ENCODE measurements at places on chromosomes 4 and X.
A peak's percentile ranks its signal among the peaks of the same experiment; 100 is the strongest.

DNA sequence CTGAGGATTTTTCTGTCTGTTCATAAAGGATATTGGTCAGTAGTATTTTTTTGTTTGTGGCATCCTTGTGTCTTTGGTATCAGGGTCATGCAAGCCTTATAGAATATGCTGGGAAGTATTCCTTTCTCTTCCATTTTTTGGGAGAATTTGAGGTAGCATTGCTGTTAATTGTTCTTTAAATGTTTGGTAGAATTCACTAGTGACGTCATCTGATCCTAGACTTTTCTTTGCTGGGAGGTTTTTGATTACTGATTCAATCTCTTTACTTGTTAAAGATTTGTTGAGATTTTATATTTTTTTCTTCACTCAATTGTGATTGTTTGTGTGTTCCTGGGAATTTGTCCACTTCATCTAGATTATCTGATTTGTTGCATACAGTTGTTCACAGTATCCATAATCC lies 234.4 kb upstream of the ATP6AP2 start:
- no peak for DNase-seq

GRCh38 chr4:40046311-40046980 lies 10.2 kb upstream of the N4BP2 start:
- DNase-seq = no peak

GRCh38 chr4:10526429-10527222 lies 69.4 kb upstream of the ZNF518B start:
- no peak for DNase-seq

DNA sequence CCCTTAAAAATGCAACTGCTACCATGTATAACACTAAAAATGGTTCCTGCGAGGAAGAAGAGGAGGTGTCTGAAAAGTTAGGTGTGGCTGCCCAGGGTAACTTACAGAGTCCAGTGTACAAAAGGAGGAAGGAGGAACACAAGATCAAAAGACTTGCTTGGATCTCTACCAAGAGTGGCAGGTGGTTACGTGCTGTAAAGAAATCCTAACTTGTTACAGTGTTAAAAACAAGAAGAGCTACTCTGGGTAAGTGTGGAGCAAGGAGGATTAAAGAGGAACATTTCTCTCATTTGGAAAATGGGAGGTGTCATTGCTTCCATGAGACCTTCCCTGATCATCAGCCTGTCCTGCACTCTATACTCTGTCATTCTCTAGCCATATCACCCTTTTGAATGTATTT lies 242.0 kb downstream of the PTTG2 start:
- DNase-seq = no peak

DNA sequence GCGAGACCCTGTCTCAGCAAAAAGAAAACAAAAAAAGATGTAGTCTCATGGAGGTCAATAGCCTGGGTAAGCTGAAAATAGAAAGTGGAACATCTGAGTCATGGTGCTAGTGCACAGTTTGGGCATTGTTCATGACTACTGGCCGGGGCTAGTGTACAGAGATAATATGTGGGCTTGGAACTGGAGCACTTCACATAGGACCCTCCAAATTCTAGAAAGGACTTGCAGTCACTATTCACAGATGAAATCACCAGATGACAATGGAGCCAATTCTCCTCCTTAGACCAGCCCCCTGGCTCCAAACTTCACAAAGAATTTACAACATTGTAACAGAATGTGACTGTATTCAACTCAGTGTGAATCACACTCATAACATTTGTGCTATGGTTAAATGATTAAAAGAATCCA lies 367.8 kb upstream of the SLC7A11 start:
- DNase-seq = no peak

GRCh38 chr4:99324361-99324760 lies 3.2 kb upstream of the ADH1B start:
- no peak for DNase-seq

- no peak for DNase-seq
Observed at GRCh38 chrX:10582945-10583344, 37.4 kb downstream of the MID1 start.

DNA sequence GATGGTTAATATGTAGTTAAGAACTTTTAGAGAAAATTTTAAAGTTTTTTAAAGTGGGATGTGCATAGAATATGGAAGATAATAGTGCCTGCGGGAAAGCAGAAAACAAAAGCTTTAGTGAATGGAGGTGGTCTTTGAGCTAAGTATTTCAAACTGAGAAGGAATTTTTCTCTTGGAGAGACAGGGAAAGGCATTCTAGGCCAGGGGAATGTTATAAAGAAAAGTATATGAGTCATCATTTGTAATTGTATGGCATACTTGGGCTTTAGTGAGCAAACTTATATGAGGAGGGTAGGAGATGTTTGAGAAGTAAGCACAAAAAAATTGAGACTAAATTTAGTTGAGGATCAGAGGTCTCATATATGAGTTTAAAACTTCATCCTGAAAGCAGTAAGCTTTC lies 467.0 kb downstream of the PPARGC1A start:
- no peak for DNase-seq

DNA sequence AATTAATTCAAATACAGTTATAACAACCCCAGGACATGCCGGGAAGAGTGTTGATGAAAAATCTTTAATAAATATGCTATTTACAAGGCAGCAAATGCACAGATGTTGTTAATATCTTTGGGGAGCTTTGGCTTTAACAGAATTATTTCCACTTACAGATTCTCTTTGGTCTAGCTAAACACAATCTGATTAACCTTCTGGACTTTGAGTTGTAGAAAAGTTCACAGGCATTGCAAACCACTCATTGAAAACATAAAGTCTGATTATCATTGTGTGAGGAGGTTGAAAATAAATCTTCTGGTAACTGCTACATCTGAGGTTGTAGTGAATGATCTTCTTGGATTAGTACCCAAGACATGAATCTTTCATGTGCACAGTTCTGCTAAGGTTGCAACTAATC lies 255.6 kb downstream of the LHFPL1 start:
- no peak for DNase-seq

DNA sequence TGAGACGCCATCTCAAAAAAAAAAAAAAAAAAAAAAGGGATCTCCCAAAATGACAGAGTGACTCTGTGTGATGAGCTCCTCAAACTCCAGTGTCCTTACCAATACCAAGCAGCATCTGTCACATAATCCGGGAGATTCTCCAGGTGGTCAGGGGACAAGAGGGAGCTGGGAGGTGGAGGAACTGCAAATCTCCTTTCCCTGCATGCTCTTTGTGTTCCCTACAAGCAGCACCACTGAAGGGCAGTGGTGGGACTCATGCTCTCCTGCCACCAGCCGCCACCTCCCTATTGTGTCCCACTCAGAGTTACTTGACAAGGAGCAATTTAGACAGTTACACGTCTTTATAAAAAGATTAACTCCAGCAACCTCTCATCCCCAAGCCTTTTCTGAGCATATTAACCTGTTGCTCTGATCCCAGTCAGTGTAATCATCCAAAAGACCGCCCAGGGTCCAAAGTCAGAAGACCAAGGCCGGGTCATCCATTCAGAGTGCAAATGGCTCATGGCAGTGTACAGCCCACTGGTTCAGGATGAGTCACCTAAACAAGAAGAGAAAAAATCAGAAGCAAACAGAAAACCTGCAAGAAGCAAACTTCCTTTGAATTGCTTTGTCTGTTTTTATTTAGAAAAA lies 23.6 kb downstream of the MGST2 start:
- no peak for DNase-seq

DNA sequence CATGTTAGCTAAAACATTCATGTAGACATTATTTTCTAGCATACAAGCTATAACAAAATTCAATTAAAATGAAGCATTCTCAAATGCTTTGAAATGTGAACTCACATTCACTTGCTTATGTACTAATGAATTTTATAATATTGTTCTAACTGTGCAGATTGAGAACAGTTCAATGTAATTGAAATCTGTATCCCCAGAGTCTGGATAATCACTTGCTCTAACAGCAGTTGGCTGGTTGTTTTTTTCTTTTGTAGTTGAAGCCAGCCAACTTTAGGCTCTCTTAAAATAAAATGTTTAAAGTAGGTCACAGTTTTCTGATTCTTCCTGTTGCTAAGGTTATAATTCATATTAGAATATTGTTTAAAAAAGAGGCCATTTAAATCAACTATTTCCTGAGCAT lies 438.9 kb downstream of the NAF1 start:
- DNase-seq = no peak

- DNase-seq = no peak
Observed at GRCh38 chrX:15292861-15293260, 22.6 kb downstream of the ASB11 start.

- DNase-seq = peak; percentile 64
Observed at GRCh38 chr4:108172231-108172752, 3.6 kb upstream of the LEF1 start.

- DNase-seq = no peak
Observed at GRCh38 chr4:111963158-111963700, 182.0 kb upstream of the FAM241A start.

DNA sequence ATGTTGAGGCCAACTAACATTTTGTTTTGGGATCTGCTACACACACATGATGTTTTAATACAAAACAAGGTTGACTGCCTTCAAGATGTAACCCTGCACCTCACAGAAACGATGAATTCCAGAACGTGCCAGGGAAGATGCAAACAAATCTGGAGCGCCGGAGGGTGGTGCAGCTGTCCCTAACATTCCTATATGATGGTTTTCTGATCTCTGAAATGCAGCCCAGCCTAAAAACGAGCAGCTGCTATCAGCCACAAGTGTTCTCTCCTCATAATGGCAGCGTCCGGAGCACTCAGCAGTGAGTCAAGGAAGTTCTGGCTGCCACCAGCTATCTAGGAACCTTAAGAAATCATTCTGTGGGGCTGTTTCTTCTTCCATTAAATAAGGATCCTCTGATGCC lies 333.4 kb downstream of the NR3C2 start:
- DNase-seq = no peak

- no peak for DNase-seq
Observed at GRCh38 chr4:151824656-151825055, 63.8 kb upstream of the GATB start.

- DNase-seq = no peak
Observed at GRCh38 chr4:41154814-41155177, 59.5 kb downstream of the APBB2 start.

Data from activated T-cell treated with anti-CD3 and anti-CD28 coated beads, Interleukin-2, amount 50 U/mL, for 1 hour (primary cell).